NCI-H460 (cell line): ENCODE measurements at places on chromosomes 11 and 22. TPM values are rescaled to one million over a fixed set of nuclear protein-coding genes. Genes with fewer than 3 reads are reported as not detected.

- no peak for DNase-seq
These were observed 98.1 kb downstream of the ATXN10 start for GRCh38 chr22:45769569-45770210.

Gene LRRC56
- 0.43 and 0.57 TPM in 2 replicates for total RNA-seq

- DNase-seq: no peak
These were observed 5.4 kb downstream of the SCGB1C1 start for GRCh38 chr11:198236-198806.

Gene SMTNL1
- total RNA-seq: not detected in 2 replicates

Gene ZBTB16
- total RNA-seq: not detected in 2 replicates

- no peak for DNase-seq
These were observed 1315.2 kb downstream of the TBC1D22A start for GRCh38 chr22:48077699-48078098.

Gene OR6X1
- total RNA-seq: not detected in 2 replicates

Gene DDX6
- total RNA-seq: 47.6 and 52.0 TPM in 2 replicates
